ENCODE measurements at places on chromosomes 7 and 10.

DNA sequence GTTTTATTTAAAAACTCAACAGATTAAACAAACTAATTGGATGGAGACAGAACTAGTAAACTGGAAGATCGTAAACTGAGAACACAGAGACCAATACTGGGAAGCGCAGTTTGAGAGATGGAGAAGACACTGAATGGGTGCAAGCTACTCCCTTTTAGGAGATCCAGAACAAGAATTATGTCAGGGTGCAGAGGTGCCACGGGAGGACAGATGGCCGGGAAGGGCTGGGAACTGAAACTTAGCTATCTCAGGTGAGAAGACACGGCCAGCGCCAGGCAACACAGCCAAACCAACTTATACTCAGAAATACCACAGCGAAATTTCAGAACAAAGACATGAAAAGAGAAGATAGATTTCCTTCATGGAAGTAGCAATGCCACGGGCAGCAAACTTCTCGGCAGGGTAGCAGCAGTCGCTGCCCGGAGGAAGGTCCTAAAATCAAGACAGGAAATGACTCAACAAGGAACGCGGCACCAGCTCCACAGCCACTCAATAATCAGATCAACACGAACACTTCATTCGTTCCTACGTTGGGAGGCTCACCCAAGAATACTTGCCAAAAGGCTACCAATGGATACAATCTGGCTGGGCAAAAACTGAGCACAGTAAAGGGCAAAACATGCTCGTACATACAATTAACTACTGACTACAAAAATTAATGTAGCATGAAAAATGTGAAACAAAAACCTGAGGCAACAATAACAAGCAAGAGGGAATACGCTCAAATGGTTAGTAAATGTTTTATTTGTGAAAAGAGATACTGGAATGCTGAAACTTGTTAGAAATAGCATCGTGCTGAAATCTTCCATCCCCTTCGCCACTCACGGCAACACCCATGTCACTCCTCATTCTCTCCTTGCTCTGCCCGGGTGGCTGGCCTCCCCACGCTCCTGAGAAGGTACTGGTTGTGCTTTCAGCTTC lies 2.2 kb upstream of the LRRC27 start:
- no peak for DNase-seq

DNA sequence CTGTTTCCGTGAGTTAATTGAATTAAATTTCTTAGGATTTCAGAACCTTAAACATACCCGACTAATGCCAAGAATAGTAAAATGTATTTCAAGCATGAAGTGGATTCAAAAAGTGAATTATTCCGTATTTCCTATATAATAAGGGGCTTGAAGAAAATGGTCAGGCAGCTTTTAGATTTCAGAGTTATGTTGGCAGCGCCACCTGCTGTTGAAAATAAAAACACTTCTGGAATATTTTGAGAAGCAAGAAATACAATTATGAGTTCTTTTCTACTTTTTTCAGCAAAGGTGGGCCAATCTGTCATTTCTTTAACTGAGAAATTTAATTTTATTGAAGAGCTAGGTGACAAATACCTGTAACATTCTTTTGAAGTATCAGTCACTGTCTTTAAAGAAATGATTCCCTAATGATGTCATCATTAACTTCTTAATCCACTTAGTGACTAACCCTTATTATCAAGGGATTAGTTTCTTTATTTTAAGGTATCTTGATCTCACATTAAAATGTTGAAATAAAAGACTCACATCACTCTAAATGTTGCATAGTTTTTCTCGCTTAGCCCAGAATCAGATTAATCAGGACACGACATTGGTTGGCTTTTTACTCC lies 36.6 kb upstream of the AGR3 start:
- DNase-seq = peak; percentile 42

GRCh38 chr10:101725296-101726114 lies 30.5 kb upstream of the FBXW4 start:
- no peak for DNase-seq

GRCh38 chr10:77087366-77087765 lies 550.2 kb downstream of the KCNMA1 start:
- DNase-seq = no peak

- DNase-seq = no peak
These were observed 84.4 kb downstream of the LRRC4 start for GRCh38 chr7:127946847-127947246.

DNA sequence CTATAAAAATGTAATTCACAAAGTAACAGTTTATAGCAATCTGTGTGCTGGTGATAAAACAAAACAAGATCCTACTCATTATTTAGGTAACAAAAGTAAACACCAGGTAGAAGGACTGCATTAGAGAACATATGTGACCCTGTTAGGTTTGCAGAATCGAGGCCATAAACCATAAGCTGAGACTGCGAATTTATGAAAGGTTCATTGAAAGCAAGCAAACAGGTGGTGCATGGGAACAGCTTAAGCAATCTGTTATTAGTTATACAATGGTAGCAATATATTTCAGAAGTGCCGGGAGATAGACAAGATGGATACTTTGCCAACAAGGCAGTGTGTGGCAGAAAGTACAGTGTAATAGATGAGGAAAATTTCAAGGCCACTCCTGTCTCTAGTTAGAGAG lies 23.5 kb upstream of the FAM133B start:
- DNase-seq = no peak

DNA sequence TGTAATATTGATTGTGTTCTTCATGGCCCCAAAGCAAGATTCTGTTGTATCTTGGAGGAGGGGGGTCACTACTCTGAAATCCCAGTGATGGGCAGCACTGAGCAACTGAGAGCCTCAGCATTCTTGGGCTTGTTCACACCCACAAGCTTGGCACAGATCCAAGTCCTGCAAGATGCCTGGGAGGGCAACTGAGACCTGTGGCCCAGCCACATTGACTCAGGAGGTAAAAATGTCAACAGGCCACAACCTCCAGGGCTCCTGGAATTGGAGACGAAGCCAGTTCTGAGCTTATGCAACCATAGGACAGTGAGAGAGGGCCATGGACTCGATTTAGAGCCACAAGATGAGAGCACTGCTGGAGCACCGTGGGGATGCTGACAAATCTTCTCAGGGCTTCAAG lies 3.1 kb upstream of the DOCK1 start:
- DNase-seq = no peak

GRCh38 chr10:104472505-104472904 lies 118.9 kb downstream of the CFAP58 start:
- DNase-seq = no peak

DNA sequence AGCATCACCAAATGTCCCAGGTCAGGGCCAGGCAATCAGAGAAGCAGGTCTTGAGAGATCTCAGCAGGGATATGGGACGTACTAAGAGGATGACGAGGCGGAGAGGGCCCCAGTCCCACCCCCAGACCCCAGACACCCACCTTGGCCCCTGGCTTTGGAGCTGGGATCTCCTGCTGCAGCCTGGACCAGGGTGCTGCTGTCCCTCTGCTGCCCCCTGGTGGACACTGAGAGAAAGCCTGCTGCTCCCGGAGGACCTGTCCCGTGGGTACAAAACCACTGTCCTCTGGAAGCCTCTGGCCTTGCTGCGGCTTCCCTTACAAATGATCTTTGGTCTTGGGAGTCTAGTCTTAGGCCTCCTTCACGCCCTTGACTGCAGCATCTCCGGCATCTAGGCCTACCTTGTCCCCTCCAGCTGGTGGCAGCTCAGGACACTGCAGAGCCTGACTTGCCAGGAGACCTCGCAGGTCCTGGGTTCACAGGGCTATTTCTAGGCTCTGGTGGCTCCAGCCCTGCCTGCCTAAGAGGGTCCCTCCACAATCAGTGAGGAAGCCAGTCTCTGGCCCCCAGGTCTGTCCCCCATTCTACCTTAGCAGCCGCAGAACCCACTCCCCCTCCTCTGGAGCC lies 97.1 kb downstream of the RGS10 start:
- DNase-seq = peak; percentile 67

- no peak for DNase-seq
These were observed 8.5 kb downstream of the CACUL1 start for GRCh38 chr10:118746246-118746645.

DNA sequence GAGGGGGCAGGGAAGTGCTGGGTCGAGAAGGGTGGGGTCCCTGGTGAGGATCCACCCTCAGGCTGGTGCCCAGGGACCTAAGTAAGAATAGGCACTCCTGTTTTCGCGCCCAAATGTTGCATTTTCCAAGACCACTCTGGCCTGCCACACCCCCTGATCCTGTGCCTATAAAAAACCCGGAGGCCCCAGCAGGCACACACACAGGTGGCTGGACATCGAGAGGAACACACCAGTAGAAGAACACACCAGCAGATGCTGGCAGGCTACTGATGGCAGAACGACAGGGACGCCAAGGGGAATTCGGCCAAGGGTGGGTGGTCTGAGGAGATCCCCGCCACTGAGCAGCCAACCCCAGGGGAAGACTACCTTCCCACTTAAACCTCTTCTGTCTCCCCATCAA lies 633.9 kb upstream of the POT1 start:
- no peak for DNase-seq

- DNase-seq = no peak
These were observed 990.8 kb downstream of the GATA3 start for GRCh38 chr10:9045311-9045710.

DNA sequence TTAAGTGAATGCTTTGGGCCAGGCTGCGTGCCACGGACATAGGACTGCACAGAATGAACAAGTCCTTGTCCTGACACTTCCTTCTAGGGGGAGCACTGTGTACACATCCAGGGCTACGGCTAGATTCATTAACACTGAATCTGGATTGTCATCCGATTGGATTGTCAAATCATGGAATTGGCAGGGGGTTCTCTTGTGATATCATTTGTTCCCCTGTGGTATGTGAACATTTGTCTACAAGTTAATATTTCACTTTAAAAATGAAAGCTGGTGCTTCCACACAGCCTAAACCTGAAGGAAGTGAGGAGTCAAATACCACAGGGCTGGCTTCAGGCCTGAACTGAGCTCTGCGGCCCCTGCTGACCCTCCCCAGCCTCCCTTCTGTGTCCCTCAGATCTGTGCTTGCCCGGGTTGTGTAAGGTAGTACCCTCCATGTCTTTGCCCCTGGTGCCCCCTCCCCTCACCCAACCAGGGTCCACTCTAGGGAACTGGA lies 75.6 kb downstream of the SNX10 start:
- no peak for DNase-seq

DNA sequence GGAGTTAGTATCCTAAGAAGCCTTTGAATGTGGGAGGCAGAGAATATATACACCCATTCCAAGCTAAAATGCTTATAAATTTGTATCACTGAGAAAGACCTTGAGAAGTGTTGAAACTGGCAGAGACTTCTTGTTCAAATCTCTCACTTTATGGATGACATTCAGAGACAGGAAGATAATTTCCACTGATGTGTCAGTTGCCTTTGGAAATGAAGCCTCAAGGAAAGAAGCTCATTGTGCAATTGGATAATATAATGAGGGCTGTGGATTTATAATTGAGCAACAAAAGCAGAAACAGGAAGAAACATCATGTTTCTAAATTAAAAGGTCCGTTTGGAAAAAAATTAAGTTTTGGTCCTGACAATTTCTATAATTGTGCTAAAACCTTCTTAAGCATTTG lies 789.9 kb upstream of the IGFBP3 start:
- no peak for DNase-seq

GRCh38 chr7:80721883-80722615 lies 83.6 kb downstream of the CD36 start:
- DNase-seq = no peak

GRCh38 chr7:138066954-138067394 lies 9.3 kb upstream of the AKR1D1 start:
- no peak for DNase-seq

- no peak for DNase-seq
These were observed 297.2 kb downstream of the C7orf25 start for GRCh38 chr7:42614636-42615035.

DNA sequence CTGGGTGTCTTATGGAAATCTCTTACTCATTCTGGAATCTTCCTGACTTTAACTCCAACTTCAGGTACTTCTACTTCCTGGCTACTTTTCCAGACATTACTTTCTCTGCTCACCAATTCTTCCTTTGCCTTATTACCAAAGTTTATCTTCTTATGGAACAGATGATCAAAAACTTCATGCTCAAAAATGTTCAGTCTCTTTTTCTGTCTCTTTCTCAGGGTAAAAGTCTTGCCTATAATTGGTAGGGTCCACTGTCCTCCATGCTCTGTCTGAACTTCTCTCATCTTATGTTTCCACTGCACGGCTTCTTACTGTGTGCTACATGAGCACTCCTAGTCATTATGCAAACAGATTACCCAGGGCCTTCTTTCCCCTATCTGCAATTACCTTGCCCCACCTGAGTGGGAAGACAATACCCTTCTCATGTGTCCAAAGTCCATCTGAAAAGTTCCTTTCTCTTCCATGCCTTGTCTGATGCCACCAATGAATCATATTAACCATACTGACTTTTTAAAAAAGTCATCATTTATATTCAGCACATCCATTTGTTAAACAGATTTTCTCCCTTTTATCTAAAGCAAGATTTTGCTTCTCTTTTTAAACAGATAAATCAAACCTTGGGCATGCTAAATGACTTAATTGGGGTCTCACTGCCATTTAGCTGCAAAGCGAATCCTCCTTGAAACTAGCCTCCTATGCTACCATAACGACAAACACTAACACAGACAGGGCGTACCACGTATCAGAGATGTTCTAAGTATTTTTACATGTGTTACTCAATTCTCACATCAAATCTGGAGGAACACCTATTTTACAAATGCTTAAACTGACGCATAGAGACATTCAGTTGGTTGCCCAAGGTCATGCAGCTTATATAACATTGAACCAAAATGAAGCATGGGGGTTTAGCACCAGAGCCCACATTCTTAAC lies 48.8 kb downstream of the SEMA3C start:
- no peak for DNase-seq

DNA sequence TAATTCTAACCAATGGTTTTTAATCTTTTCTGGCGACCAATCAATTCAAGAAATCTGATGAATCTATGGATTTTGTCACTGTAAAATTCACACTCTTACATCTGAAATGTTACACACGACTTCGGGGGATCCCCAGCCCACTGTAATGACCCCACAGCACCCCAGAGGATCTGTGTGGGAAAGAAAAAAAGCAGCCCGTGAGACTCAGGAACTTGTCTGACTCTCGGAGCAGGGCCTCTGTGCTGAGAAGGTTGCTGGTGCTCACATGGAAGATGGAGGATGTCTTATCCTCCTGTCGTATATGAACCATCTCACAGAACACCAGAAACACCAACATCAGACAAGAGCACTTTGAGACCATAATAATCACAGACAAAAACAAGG lies 228.4 kb upstream of the INHBA start:
- no peak for DNase-seq

DNA sequence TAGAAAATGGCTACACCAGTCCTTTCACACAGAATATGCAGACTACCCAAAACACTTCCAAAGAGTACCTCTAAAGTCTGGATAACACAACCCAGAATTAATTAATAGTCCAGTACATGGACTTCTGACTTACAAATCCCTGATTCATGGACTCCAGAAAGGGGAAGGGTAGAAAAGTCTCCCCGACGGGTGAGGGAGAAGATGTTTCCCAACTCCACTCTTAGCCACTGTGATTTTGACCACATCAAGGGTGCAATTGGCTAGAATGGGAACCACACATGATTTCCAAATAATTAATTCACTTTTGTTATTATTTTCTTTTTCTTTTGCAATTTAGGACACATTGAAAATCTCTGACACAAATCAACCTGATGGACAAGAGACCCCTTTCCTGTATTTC lies 1.4 kb downstream of the TMEM130 start:
- no peak for DNase-seq

Measured in Jurkat, Clone E6-1 (cell line).